ENCODE measurements at places on chromosomes 2 and 18.
A peak's percentile ranks its signal among the peaks of the same experiment; 100 is the strongest.

DNA sequence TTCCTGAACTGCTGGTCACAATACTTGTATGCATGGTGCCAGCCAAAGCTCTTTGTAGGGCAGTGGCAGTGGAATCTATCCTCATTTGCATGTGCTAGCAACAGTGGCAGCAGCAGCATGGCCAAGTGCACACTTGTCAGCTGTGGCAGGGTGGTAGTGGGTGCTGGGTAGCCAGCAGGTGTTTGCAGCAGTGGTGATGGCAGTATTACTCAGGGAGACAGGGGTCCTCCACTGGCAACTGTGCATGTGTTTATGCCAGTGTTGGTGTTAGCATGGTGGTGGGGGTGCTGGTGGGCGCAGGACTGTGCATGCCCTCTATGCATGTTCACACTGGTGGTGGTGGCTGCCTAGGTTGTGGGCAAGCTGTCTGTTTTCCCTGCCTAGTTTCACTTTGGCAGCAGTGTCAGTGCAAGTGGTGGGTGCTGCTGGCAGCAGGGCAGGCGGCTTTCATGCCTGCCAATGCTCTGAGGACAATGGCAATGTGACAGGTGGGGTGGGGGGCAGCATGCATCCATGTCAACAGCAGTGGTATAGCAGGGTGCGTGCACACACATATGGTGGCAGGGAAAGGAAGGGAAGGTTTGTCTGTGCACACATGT lies 41.2 kb downstream of the GALNT13 start:
- no peak for DNase-seq

DNA sequence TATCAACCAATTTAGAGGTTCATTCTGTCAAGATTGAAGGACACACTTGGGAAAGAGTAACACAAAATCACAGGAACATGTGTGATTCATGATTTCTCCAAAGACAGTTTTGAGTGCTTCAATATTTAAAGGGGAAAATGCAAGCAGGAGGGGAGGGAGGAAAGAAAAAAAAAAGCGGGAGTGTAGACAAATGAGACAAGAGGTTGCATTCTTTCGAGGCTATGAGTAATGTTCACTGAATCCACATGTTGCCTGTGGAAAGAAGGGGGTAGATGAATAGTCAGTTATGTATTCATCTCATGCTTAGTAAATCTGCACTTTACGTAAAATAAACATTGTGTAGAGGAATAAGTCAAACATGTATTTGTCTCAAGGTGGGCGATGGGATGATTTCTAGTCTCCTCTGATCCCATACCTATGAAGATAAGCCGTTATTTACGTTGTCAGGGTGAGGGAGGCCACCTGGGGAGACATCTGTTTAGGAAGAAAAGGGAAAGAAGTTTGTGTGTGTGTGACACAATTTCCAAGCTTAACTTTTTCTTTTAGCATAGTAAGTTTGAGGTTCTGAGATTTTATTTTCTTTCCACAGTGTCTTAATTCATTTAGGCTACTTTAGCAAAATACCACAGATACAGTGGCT lies 211.0 kb upstream of the ZC3H15 start:
- no peak for DNase-seq

GRCh38 chr2:139685090-139685983 lies 905.1 kb upstream of the NXPH2 start:
- no peak for DNase-seq

DNA sequence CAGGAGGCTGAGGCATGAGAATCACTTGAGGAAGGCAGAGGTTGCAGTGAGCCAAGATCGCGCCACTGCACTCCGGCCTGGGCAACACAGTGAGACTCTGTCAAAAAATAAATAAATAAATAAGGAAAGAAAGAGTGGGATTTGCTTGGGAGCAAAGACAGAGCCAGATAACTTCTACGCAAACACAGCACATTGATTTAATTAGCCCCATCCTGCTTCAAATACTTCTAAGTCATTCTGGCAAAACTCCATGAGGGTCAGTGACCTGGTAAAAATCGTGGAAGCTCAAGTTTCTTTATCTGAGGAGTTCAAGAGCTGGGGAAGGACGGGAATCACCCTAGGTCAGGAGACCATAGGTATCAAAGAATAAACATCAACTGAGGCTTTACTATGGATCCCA lies 70.6 kb upstream of the TCF7L1 start:
- no peak for DNase-seq

DNA sequence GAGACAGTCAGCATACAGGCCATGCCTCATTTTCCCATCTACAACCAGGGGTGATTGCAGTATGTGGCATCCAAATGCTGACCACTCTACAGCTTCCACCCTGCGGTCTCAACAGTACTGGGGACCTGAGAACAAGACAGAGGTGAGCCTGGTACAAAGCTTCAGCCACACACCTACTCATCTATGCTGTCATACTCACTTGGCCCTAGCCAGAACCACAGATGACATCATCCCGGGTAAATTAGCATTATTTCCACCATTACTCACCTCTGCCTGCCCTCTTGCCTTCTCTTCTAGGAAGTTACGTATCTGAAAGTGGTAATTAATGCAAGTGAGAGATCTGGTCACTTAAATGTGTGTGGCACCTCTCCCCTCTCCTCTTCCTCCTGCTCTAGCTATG lies 208.2 kb upstream of the ARL4C start:
- DNase-seq: no peak

DNA sequence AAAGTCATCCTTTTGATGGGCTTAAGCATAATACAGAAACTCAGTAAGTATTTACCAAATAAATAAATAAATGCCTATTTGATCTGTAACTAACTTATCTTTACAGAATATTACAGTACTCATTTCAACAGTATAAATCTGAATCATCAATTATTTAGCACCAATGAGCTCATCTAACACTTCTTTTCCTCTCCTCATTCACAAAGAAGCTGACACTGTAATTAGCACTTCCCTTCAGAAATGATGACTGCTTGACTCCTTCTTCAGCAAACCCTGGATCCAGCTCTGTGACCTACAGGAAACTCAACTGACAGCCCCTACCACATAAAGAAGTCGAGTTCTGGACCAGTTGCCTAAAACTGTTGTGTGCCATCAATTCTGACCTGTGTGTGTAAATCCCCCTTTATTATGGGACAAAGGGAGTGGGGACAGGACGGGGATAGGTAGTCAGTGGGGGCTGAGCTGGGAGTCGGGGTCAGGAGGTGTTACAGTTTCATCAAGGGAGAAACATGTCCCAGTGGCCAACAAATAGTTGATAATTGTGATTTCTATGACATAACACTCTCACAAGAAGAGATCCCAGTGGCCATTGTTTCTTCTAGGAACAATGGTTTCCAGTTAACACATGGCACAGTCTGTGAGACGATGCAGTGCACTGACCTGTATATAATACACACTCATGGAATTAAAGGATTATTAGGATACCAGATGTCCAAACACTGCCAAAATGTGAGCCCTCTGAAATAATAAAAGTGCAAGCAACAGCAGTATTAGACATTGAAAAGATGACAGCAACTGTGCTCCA lies 68.7 kb downstream of the STK39 start:
- DNase-seq: no peak

- no peak for DNase-seq
Measured at GRCh38 chr2:108345951-108346350, 31.8 kb upstream of the SULT1C4 start.

- DNase-seq: no peak
Measured at GRCh38 chr2:100905132-100905805, 85.3 kb downstream of the NPAS2 start.

DNA sequence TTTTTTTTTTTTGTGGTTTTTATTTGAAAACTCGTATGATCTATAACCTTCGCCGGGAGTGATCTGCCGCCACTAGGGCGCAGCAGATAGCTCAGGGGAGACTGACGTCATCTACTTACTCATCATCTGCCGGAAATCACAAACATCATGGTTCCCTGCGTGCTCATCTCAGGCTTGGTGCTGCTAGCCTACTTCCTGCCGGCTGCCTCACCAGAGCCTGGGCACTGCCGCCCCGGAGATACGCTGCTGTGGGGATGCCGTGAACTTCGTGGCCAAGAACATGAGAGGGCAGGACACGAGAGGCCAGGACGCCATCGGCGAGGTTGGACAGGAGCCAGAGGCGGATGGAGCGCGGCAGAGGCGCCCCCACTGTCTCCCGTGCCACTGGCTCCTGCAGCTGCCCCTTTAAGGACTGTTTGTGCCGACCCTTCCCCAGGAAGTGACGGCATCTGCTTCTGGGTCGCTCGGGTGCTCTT lies 68.8 kb downstream of the DOK6 start:
- DNase-seq: peak; percentile 24

GRCh38 chr2:156430980-156431358 lies 5.2 kb upstream of the GPD2 start:
- no peak for DNase-seq

DNA sequence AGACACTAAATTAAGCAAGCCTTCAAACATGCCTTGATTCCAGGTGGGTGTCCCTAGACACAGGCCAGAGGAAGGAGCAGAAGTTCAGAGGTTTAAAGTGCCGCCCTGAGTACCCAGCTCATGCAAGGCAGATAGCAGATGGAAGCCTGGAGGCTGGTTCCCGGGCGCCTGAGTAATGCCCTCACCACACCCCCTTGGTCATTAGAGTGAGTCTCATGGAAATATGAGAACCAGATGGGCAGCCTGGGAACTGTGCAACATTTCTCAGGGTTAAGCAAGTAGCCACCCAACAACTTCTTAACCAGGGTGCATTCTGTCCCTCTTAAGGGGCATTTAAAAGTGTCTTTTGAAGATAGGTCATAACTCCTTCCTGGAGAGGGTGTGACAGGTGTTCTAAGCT lies 44.1 kb downstream of the TGFA start:
- DNase-seq: no peak

GRCh38 chr2:209602259-209602658 lies 169.4 kb upstream of the UNC80 start:
- no peak for DNase-seq

DNA sequence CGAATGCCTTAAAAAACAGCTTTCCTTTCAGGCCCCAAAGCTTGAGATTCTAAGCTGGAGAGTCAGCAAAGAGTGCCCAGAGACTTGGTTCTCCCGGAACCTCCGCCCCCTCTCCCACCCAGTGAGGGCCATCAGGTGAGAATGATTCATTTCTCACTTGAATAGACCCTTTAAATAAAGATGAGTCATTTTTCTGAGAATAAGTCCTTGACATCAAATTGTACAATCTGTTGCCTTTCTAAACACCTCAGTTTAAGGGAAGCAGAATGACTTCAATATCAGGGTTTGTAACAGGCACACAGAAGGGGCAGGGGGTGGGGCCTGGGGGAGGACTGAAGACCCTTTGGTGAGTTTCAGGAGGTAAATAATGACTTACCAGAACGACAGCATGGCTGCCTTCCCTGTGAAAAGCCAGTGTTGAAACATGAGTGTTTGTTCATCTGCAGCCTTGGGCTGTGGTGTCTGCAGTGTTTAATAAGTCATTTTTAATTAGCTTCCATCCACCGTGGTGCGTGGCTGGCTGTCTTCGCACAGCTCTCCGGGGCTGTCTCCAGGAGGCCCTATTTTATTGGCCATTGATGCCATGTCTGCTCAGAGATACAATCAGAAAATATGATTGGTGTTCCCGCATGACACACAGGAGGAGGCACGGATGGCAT lies 134.9 kb upstream of the ZNF236 start:
- no peak for DNase-seq

DNA sequence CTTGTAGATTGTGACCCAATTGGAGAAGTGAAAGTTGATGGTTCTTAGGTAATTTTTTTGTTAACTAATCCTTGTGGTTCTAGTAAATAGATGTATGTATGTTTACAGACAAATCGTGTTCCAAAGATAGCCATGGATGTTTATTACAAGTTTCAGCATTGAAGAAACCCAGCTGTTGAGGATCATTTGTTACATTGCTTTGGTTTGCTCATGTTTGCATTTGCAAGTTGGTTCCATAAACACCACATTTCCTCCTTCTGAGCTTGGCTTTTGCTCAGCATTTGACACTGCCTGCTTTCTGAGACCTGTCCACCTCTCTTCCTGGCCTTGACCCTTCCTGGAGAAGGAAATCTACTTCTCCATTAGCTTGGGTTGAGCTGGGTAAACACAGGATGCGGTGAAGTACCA lies 1.8 kb upstream of the CCDC68 start:
- DNase-seq: no peak

- no peak for DNase-seq
Measured at GRCh38 chr2:212052412-212053159, 486.0 kb downstream of the ERBB4 start.
